ENCODE measurements at places on chromosomes 3 and 15. TPM values are rescaled to one million over a fixed set of nuclear protein-coding genes. Genes with fewer than 3 reads are reported as not detected.

DNA sequence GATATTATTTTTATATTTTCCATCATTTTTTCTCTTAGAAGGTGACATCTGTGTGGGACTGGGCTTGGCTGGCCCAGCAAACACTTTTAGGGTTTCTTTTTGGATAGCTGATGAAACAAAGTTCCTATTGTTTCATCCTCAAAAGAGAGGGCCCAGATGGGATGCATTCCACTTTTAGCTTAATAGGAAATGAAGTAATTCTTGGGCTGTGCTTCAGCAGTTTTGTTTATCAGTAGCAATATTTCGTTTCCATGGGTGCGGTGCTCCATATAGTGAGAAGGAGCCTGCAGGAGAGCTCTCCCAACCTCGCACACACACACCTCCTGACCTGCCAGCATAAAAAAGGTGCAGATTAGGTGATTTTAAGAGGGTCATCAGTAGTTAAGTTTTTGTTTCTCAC is 147.5 kb downstream of the AKAP13 start:
- DNase-seq: no peak

DNA sequence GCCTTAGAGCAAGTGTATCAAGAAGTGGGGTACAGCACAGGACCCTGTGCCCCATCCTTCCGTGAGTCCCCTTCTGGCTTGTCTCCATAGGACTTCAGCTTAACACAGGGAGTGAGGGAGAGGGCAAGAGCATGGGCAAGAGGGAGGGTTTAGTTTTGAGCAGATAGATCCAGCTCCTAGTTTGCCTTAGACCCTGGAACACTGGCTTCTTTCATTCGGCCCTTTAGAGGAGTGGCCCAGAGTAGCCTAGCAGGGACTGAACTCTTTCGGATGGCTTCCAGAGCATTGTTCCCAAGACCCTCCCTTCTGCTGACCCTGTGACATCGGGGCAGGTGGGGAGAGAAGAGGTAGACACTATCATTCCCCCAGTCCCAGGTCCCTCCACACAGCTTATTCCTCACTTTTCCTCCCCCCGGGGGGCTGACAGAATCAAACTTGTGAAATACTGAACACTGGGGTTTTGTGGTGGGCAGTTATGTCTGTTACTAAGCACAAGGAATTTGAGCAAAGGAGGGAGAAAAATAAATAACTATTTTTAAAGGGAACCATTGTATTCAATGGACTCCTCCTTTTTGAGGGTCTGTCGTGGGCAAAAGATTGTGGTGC is 289.6 kb upstream of the C2CD4B start:
- DNase-seq: no peak

DNA sequence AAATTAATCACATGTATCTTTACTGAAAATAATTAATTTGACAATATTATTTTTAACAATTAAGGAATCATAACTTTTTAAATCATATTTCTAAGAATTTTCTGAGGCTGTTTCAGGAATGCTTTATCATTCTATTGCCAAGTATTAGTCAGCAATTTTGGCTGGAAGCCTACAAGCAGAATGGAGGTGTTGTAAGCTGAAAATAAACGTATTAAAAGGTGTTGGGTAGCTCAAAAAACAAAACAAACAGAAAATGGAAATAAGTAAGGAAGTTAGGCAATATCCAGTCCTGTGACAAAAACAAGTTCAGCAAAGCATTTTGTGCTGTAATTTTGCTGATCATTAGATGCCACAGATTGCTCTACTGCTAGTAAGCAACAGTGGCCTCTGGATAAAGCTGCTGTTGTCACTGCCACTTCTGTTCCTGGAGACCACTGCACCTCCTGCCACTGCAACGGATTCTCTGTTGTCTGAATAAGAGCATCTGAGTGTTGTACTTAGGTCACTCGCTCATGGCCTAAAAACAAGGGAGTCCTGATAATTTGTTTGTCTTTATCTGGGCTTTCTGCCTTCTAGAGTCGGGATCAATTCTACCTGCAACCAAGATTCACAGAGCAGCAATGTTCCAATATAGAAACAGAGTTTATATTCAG is 63.5 kb upstream of the SLITRK3 start:
- no peak for DNase-seq

DNA sequence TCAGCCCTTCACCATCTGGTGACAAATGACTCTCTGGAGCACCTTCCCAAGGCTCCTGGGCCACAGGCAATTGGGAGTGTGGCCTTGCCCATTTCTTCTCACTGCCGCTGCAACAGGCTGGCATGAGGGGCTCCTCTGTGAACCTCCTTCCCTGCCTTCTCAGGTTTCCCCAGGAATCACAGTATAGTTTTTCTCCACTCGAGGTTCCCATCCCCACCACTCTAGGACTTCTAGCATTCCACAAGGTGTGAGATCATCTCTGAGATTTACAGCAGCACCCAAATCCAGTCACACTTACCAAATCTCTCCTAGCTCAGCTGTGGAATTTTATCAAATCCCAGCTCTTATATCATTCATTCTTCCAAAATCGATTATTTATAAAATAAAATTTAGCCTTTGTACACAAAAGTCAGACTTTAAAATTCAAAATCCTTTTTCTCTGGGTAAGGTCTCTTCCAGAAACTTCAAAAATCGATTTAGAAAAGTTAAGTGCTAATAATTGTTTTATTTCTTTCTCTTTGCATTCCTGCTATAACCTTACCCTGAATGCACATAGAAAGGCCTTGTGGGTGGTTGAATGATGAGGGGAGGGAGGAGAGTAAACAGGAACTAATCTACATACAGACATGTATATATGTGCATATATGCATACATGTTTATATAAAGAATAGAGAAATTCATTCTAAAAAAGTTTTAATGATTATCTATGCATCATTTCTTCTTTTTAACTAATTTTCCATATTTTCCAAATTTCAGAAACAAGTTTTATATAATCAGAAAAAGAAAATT is 18.9 kb upstream of the ATP13A4 start:
- DNase-seq: no peak

Gene NAA50
- 199 TPM for total RNA-seq
